ENCODE measurements at places on chromosomes 5 and 9. TPM values are rescaled to one million over a fixed set of nuclear protein-coding genes. Genes with fewer than 3 reads are reported as not detected.

Gene CD74
- 1.3 TPM for polyA plus RNA-seq

Gene SPATA31C1
- polyA plus RNA-seq = not detected

DNA sequence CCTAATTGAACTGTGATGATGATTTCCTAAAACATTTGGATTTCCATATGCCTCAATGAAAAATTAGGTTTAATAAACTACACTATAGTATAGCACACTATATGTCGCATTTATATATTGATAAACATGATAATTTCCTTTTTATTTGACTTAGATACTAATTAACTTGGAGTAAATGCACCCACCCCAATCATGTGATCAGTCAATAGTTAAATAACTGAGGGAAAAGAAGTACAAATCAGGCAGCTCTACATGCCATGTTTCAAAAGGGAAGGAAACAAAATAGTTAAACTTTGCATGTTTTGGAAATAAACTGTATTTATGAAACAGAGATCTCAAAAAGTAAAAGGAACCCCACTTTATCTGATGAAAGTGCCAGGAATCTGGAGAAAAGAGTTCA is 18.0 kb upstream of the GNE start:
- no peak for DNase-seq

- no peak for DNase-seq
Observed at GRCh38 chr5:145470396-145470979, 364.7 kb downstream of the PRELID2 start.

- no peak for DNase-seq
Observed at GRCh38 chr5:83357621-83358231, 113.8 kb upstream of the VCAN start.

DNA sequence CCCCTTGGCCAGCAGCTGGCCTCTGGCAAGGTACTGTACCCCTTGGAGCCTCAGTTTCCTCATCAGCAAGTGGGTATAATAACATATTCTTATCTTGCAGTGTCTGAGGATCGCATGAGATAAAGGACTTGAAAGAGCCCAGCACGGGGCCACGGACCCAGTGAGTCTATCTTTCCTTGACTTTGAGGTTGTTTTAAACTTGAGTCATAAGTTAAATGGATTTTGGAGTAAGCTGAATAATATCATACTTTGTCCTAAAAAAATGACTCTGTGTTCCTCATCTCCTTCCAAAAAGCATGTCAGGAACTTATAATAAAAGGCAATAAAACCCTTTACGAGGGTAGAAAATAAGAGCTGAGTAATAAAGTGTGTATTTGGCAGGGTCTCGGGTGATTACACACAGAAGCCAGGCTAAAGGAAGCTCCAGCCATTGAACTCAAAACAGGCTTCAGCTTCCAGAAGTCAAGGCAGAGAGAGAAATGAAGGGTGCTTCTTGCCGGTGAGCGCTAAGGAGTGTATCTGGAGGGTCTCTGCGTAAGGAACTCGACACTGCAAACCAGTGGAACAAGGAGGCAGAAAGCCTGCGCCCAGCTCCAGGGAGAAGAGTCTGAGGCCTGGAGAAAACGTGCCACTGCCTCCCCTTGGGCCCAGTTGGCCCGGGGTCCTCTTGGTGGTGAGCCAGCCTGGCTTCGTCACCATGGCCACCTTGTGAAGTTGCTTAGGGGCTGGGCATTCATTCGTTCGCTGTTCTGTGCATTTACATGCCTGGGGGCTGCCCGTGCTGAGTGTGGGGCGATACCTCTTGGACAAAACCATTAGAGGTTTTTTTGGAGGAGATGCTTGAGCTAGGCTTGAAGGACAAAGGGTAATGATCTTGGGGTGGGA is 72.4 kb upstream of the PHYKPL start:
- DNase-seq = no peak

- no peak for DNase-seq
Observed at GRCh38 chr9:132181796-132182313, 20.0 kb downstream of the NTNG2 start.

DNA sequence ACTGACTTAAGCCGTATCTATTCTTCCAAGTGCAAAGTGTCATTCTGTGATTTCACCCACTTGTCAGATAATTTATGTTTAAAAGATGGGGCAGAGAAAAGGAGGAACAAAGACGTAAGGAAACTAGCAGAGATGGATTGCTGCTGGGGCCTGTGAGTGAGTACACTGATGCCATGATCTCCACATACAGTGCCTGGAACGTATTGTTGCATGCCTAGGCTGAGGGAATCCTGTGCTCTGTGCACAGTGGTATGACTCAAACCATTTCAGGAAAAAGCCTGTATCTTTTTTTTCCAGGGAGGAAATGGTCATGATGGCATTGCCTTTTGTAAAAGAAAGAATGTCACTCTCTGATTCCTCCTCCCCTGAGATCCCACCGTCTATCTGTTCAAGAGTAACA is 359.5 kb upstream of the ADAMTS16 start:
- DNase-seq = no peak

- no peak for DNase-seq
Observed at GRCh38 chr9:28598408-28598807, 1025.1 kb upstream of the C9orf72 start.

- no peak for DNase-seq
Observed at GRCh38 chr9:34170237-34170991, 8.4 kb upstream of the UBAP1 start.

All from keratinocyte (primary cell).